ENCODE measurements at places on chromosomes 2 and 18.

DNA sequence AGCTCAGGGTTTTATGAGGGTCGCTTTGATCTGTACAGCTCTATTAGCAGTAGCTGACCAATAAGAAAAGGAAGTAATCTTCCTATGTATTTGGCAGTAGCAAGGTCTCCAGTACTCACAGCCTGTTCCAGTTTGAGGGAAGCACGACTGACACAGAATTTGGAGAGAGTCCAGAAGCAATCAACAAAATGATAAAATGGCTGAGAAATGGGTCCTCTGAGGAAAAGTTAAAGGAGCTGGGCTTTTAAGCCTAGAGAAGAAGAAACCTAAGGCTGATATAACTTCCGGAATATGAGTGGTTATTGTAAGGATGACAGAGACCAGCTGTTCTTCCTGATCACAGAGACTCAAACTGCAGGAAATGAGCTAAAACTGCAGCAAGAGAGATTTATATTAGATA is 382.8 kb downstream of the GPD2 start:
- DNase-seq = no peak

GRCh38 chr18:36212301-36213171 is 25.2 kb downstream of the MOCOS start:
- no peak for DNase-seq

GRCh38 chr2:85589982-85590791 is 5.4 kb upstream of the RNF181 start:
- no peak for DNase-seq

- no peak for DNase-seq
Measured at GRCh38 chr18:31649449-31649848, 34.9 kb downstream of the B4GALT6 start.

GRCh38 chr2:218152777-218153176 is 14.0 kb downstream of the CXCR1 start:
- DNase-seq = no peak

- DNase-seq = no peak
Measured at GRCh38 chr2:52345082-52345481, 1313.2 kb upstream of the NRXN1 start.

DNA sequence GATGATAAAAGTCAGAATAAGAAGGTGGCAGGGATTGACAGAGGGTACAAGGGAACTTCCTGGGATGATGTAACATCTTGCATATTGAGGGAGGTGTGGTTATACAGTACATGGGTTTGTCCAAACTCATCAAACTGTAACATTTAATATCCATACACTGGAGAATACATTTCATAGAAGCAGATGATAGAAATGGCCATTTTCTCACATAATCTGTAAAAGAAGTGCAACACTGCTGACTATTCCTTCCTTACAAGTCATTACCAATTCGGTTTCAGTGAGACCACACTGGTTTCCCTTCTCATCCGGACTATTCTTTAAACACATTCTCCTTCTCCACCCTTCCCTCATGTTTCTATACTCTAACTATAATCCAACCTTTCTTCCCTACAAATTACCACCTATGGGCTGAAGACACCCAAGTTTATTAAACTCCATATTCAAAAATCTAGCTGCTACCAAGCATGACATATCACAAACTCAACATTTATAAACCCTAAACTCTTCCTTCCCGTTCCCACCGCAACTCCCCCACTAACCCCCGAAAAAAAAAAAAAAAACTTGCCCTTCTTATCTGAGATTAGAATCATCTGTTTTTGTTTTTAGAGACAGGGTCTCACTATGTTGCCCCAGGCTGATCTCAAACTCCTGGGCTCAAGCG is 1.6 kb downstream of the COX7A2L start:
- no peak for DNase-seq

DNA sequence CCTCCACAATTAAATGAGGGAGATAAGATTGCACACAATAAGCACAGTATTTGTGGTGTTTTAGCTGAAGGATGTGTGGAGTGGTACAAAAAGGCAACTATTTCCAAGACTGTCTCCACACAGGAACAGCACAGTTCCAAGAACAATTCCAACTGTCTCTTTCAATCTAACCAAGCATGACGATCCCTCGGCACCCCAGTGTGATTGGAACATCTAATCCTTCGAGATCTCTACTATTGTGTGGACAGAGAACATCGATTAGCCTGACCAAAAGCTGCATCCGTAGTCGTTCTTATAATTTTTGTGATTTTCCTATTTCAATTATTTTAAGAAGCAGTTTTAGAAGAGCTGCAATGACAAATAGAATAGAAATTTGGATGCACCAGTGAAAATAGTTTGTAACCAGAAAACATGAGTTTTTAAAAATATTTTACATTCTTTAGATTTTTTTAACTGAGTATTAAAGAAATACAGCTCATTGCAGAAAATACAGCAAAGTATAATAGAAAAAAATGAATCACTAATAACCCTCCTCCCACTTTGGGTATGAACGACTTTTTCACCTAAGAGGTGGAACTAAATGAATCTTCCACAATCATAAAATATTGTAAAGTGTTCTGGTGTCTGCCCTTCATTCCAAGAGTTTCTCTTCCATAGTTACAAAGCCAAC is 76.4 kb upstream of the CABLES1 start:
- DNase-seq = no peak

GRCh38 chr2:75464348-75464946 is 96.3 kb downstream of the EVA1A start:
- no peak for DNase-seq

DNA sequence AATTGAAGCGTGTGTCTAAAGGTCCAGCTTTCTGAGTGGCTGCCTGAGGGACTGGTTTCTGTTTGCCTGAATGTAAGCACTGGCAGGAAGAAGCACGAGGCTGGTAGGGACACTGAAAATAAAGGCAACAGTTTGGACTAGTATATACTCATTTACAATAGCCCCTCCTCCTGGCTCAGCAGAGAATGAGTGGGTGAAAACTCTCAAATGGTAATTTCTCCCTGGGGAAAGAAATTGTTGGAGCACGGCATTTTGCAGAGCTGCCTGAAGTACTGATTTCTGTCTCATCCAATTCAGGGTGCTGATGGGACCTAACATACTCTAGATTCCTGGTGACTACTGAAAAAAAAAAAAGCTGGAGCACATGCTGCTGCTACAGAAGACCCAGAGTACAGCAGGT is 17.3 kb upstream of the SPP2 start:
- DNase-seq = no peak

DNA sequence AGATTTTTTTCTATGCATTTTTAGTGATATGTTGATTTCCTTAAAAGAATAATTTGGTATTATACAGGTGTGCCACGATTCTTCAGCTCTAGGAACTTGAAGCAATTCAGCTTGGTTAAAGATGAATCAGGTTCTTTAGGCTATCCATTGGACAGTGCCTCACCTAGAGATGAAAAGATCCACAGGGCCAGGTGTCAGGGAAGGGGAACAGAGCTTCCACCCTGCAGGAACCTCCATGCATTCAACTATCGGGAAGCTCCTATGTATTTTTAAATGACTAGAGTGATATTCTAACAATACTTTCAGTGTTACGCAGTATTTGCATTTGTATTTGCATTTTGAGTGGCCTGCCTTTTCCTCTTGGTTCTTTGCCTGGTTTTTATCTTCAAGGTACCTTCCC is 40.2 kb downstream of the PKP4 start:
- DNase-seq = no peak

- DNase-seq = no peak
Measured at GRCh38 chr2:143051465-143051864, 77.8 kb upstream of the ARHGAP15 start.

DNA sequence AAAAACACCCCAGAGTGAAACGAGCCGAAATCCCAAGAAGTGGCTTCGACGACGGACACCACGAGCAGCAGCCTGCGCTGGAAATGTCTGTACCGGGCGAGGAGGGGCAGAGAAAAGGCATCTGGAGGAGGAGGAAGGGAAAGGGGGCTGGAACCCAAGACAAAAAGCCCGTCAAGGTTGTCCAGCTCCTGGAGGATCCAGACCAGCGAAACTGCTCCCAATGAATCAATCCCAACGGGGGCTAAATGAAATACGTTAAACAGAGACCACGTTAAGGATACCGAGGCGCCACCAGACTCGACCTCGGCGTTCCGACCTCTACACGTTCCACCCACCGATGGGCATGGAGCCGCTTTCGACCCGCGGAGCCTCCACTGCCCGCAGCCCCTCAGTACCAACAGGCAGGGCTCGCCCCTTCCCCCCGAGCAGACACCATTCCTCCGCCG is 400 bp downstream of the CCDC88A start:
- DNase-seq = peak; percentile 4

GRCh38 chr2:238501311-238501710 is 74.6 kb downstream of the ASB1 start:
- DNase-seq = no peak

DNA sequence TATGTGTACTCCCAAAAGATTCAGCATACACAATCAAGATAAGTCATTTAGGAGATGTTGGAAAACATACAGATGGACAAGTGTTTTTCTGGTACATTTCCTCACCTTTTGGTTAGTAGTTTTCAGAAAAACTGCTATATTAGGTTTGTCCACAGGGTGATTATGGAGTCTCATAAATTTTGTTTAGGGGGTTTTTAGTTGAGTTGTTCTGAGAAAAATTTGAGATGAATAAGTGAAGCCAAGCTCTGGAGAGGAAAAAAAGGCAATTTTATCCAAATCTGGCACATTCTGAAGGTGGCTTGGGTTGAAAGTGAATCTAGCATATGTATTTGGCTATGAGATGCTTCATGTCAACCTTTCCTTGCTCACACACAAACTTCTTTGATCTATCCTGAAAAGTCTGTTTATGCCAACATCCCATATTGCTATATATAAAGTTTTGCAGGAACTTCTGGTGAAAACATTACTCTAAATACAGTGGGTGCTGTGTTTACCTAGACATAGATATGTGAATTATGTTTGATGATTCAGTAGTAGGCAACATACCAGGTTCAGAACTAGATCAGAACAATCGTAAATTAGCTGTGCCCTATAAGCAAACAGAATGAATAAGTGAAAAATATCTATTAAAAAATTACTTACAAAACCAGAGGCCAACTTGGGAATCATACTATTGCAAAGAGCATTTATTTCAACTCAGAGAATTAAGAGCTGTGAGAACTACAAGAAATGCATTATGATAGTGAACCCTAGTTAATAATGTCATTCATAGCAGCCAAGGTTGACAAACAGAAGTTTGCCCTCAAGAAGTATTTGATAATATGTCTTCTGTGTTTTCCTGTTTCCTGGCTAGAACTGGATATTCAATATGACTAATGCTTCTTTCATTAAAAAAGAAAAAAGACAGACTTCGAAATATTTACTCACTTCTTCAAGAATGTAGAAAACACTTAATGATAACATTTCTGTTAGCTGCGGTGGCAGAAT is 552.0 kb downstream of the IRS1 start:
- DNase-seq = no peak

DNA sequence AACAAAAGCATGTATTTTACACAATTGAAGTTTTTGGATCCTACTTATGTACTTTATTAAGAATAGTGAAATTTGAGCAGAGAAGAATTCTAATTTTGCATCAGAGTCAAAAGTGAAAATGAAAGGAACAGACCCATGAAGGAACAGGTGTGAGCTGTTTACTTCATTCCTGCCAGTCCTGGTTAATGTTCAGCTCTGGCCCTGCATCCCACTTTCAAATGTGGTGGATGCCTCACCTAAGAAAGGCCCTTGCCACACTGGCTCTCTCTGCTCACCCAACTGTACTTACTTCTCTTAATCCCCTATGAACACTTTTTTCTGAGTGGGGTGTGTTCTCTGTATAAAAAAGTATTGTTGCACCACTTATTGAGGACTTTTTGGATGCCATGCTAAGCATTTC is 22.2 kb downstream of the FAM110C start:
- DNase-seq = no peak

DNA sequence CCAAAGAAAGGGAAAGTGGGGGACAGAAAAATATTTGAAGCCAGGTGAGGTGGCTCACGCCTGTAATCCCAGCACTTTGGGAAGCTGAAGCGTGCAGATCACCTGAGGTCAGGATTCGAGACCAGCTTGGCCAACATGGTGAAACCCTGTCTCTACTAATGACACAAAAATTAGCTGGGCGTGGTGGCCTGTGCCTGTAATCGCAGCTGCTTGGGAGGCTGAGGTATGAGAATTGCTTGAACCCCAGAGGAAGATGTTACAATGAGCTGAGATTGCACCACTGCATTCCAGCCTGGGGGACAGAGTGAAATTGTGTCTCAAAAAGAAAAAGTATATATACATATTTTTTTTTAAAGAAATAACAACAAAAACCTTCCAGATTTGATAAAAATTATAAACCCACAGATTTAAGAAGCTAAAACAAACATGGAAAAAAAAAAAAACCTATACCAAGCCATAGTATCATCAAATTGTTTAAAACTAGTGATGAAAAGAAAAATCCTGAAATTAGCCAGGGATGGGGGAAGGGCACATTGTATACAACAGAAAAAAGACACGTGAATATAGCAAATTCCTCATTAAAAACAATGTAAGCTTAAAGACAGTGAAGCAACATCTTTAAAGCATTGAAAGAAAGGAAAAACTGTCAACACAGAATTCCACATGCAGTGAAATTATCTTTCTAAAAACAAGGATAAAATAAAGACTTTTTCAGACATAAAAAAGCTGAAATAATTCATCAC is 40.4 kb upstream of the MYCN start:
- no peak for DNase-seq

- DNase-seq = no peak
Measured at GRCh38 chr18:37482002-37482401, 83.6 kb downstream of the CELF4 start.

DNA sequence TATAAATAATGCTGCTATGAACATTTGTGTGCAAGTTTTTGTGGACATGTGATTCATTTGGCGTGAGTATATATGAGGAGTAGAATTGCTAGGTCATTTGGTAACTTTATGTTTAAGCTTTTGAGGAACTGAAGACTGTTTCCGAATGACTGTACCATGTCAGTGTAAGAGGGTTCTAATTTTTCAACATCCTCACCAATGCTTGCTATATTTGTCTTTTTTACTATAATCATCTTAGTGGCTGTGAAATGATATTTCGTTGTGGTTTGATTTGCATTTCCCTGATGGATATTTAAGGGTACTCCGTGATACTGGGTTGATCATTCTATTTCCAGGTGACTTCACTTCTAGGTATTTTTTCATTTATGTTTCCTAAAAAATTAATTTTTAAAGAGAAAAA is 241.1 kb downstream of the BCL2 start:
- DNase-seq = no peak

DNA sequence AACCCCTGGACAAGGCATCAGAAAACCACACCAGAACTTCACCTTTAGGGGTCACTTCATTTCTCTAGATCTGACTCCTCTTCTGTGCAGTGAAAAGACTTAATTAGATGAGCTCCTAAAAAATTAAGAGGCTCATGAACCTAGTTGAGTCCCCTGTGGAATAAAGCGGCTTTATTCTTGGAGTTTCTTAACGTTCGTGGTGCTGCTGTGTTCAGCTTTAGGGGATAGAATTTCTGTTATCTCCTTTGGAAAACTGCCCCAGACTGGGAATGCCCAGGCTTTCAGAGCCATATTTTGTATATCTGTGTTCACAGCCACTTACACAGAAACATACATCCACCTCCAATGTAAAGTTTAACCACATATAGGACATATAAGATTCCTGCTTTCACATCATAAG is 165.8 kb downstream of the ANTXR1 start:
- DNase-seq = no peak

GRCh38 chr18:67672716-67673115 is 156.2 kb upstream of the DSEL start:
- no peak for DNase-seq
